H1 (cell line): ENCODE measurements at places on chromosomes 3 and 15.

DNA sequence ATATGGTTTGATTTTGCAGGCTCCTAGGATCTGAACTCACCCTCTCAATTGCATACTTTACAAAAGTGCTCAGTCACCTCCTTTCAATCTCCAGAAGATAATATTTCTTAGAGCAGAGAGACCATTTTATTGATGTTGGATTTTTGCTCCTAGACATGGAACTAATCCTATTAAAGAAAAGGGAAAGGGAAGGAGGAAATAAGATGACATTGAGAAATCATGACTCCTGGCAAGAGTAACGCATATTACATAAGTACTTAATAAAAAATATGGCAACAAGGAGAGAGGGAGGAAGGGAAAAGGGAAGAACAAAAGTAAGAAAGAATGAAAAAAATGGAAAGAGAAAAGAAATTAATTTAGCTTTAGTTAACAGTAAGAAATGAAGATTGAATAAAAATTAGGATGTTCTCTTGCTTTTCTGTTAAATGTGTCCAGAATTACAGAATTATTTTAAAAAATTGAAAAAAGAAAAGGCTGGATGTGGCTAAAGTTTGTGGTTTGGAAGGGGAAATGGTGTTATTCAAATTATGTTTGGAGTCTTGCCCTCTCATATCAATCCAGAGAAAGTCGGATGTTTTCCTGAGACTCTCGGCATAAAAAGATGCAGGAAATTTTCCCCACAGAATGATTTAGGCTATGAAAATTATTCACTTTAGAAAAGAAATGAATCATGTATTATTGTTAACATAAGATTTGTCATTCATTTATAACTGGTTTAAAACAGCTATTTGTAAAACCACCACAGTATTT is 474.0 kb downstream of the FGF12 start:
- no peak for DNase-seq
- H3K27ac ChIP-seq, result no peak overlapping the region
- H3K4me3 ChIP-seq, result no peak overlapping the region
- H3K4me1 ChIP-seq, result no peaks in the 10 kb centered on the region
- H3K36me3 ChIP-seq, result no peaks in the 10 kb centered on the region; the same call in 1 of the 2 replicates
- H3K27me3 ChIP-seq, result no peaks in the 10 kb centered on the region

DNA sequence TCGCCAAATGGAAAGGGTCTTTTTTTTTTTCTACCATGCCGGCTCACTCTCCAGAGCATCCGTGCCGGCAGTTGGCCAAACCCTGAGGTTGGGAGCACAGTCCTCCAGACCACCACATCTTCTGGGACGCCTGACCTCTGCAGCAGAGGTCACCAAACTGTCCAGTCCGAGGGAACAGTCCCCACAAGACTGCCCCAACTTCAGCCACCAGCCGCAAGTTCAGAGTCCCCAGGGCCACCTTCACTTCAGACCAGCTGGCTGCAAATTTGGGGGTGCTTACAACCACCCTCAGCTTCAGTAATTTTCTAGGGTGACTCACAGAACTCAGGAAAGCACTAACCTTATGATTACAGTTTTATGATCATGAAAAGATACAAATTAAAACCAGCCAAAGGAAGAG is 28.9 kb downstream of the PLA2G4D start:
- no peak for DNase-seq
- H3K27me3 ChIP-seq, result no peaks in the 10 kb centered on the region
- no peak overlapping the region for H3K27ac ChIP-seq
- H3K36me3 ChIP-seq, result no peaks in the 10 kb centered on the region
- peaks cover 2% of the 10 kb centered on the region for H3K4me1 ChIP-seq
- no peak overlapping the region for H3K4me3 ChIP-seq

- no peak for DNase-seq
- H3K4me3 ChIP-seq, result no peak overlapping the region
- H3K27ac ChIP-seq, result no peak overlapping the region
- H3K27me3 ChIP-seq, result no peaks in the 10 kb centered on the region
- no peaks in the 10 kb centered on the region for H3K4me1 ChIP-seq
Observed at GRCh38 chr3:144708437-144708836, 736.8 kb downstream of the DIPK2A start.

DNA sequence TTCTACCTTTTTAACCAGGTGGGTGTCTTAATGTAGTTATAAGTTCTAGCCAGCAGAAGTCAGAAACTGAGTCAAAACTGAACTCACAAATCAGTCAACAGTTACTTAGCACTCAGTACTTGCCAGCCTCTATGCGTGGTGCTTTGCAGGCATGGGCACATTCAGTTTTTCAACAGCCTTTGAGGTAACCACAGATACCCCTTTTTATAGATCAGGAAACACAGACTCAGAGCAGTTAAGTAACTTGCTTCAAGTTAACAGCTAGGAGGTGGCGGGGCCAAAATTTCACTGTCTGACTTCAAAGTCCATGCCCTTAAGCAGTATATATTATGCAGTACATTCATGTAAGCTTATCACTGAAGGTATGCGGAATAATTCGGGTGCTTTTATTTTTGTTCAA is 139.4 kb downstream of the FHIT start:
- no peak overlapping the region for H3K4me3 ChIP-seq
- no peak overlapping the region for H3K27ac ChIP-seq
- no peaks in the 10 kb centered on the region for H3K4me1 ChIP-seq
- no peaks in the 10 kb centered on the region for H3K27me3 ChIP-seq

- H3K27me3 ChIP-seq, result no peaks in the 10 kb centered on the region; the same call in 1 of the 2 replicates
- no peaks in the 10 kb centered on the region for H3K36me3 ChIP-seq
- H3K27ac ChIP-seq, result no peak overlapping the region
- DNase-seq, result no peak
- peaks cover 6% of the 10 kb centered on the region for H3K4me1 ChIP-seq
Observed at GRCh38 chr3:195549931-195550519, 6.9 kb upstream of the PPP1R2 start.

GRCh38 chr3:157148196-157148889 is 11.6 kb downstream of the CCNL1 start:
- H3K4me1 ChIP-seq, result no peaks in the 10 kb centered on the region
- DNase-seq, result no peak

DNA sequence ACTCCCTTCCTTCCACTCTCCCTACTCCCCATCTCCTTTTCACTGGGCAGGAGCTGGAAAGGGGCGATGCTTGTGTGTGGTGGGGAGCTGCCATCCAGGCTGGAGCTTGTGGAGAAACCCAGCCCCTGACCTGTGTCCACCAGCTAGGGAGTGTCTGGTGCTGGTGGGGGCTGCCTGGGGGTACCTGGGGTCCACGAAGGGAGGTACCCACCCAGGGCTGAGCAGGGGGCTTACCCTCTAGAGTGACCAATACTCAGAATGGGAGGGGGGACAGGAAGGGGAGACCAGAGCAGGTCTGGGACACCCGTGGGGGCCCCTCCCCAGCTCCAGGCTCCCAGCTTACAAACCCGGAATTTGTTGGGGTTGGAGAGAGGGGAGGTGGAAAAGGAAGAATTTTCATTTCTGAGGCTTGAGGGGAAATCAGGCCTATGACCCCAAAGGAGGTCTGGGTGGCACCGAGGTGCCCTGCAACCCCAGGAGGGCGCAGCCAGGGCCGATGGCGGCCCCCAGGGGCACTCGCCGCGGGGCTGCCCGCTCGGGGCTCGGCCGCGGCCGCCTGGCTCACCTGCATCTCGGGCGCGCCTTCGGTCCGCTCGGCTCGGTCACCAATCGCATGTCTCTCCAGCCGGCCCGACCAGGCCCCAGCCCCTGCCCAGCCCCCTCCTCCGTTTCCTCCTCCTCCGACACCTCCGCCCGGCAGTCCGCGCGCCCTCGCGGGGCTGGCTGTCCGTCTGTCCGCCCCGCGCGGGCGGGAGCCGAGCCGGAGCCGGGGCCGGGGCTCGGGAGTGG is 773 bp downstream of the LINGO1 start:
- no peaks in the 10 kb centered on the region for H3K27me3 ChIP-seq
- DNase-seq, result peak; percentile 77
- H3K36me3 ChIP-seq, result no peaks in the 10 kb centered on the region
- H3K27ac ChIP-seq, result 0 out of 2 replicates have a peak overlapping the region, but pooled peaks have one; percentile 1

DNA sequence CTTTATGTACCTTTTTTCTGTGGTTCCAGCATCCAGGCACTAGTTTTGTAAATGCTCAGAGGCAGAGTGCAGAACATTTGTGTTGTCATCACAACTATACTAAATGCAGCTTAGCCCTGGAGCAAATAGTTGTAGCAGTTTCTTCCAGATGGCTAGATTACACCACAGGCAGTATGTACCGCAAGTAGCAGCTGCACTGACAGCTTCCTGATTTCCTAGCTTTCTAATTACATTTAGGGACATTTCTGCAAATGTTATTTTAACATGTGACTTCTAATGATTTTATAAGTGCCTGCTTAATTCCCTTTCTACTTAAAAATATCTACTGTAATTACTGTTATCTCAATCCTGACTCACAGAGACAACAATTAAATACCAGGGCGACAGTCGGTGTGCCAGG is 106.5 kb downstream of the NR2E3 start:
- no peak overlapping the region for H3K27ac ChIP-seq
- no peaks in the 10 kb centered on the region for H3K27me3 ChIP-seq
- no peak for DNase-seq
- no peak overlapping the region for H3K4me3 ChIP-seq
- no peaks in the 10 kb centered on the region for H3K36me3 ChIP-seq

DNA sequence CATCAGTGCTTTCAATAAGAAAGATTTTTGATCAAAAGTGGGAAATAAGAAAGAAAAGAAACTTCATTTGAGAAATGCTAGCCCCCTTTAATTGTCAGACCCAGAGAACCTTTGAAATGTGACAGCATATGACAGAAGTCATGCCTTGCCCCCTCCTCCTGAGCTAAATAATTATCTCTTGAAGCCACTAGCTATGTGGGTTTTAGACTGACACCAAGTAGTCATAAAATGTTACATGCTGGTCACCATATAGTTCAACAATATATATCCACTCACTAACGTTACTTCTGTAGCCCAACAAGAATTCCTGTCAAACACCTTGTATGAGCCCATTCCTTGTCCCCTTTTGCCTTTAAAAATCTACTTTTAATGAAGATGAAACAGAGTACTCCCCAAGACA is 43.1 kb upstream of the AADACL2 start:
- no peak for DNase-seq
- no peak overlapping the region for H3K4me3 ChIP-seq
- no peaks in the 10 kb centered on the region; the same call in 1 of the 2 replicates for H3K27me3 ChIP-seq
- H3K27ac ChIP-seq, result no peak overlapping the region
- no peaks in the 10 kb centered on the region for H3K4me1 ChIP-seq

GRCh38 chr3:108450444-108450843 is 60.0 kb downstream of the MYH15 start:
- no peak overlapping the region for H3K4me3 ChIP-seq
- H3K4me1 ChIP-seq, result no peaks in the 10 kb centered on the region
- H3K27me3 ChIP-seq, result no peaks in the 10 kb centered on the region

GRCh38 chr3:77377717-77378116 is 337.8 kb downstream of the ROBO2 start:
- no peaks in the 10 kb centered on the region for H3K27me3 ChIP-seq
- H3K27ac ChIP-seq, result no peak overlapping the region
- no peaks in the 10 kb centered on the region for H3K36me3 ChIP-seq
- H3K4me1 ChIP-seq, result no peaks in the 10 kb centered on the region
- no peak overlapping the region for H3K4me3 ChIP-seq
- DNase-seq, result no peak

DNA sequence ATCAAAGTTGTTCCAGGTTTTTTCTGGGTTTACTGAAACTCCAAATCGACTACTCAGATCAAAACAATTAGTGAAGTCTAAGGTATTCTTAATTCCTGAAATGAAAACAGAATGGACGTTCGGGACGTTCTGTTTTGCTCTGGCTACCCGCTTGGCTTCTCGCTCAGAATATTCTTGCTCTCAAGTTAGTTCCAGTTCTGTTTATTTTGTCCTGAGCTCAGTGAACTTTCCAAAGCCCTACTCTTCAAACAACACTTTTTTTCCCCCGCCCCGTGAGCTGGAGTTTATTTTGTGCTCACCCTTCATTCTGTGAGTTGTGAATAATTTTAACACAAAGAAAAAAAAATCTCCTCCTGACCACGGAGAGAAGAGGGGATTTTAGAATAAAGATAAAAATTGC is 72.6 kb downstream of the SAMMSON start:
- H3K36me3 ChIP-seq, result no peaks in the 10 kb centered on the region
- no peaks in the 10 kb centered on the region for H3K27me3 ChIP-seq
- H3K4me1 ChIP-seq, result no peaks in the 10 kb centered on the region
- DNase-seq, result no peak
- H3K4me3 ChIP-seq, result peak overlapping the region; percentile 51

DNA sequence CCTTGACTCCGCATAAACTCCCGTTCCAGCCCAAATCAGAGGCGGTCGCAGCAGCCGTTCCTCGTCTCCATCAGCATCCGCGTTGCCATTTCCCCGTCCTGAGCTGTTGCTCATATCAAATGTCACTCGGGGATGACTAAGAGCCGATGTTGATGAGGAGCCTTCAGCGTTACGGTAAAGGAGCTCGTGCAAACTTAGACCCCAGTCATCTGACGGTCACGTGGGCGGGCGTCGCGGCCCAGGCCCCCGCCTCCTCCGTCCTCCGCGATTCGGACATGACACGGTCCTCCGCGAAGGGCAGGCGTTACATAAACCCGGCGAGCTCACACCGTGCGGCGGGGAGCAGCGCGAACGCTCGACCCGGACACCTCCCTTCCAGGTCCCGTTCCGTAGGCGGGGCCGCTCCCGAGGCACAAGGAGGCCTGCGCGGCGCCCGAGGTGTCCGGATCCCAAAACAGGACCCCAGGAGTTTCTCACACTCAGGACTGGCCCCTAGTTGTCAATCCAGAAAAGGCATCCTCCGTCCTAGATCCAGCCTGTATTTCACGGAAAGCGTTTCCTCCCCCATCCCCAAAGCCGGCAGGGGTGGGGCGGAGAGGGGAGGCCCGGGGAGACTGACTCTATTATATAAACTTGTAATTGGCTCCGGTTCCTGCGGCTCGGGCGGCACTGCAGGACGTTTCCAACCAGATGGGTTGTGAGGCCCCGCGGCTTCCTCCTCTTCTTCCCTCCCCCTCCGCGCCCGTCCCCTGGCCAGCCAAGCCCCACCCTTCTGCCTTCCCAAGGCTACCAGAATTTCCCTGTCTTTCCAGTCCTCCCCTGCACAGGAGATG is 100.0 kb upstream of the IGF1R start:
- no peaks in the 10 kb centered on the region for H3K36me3 ChIP-seq
- DNase-seq, result peak; percentile 23
- peaks cover 4% of the 10 kb centered on the region for H3K4me1 ChIP-seq
- peaks cover 8% of the 10 kb centered on the region for H3K27me3 ChIP-seq
- H3K27ac ChIP-seq, result no peak overlapping the region
- peak overlapping the region; percentile 47 for H3K4me3 ChIP-seq
